Prostate gland (tissue), 2 donors: ENCODE measurements at places on chromosomes 1 and 21.

GRCh38 chr1:204830747-204831146 is 39.9 kb upstream of the NFASC start:
- DNase-seq: no peak

- DNase-seq: no peak
Measured at GRCh38 chr1:53341961-53342707, 14.3 kb upstream of the LRP8 start.

GRCh38 chr1:153951801-153952200 is 5.3 kb upstream of the DENND4B start:
- DNase-seq: no peak

GRCh38 chr21:36325373-36326010 is 5.5 kb downstream of the MORC3 start:
- DNase-seq: no peak

- DNase-seq: no peak
Measured at GRCh38 chr21:31204801-31205200, 139.3 kb downstream of the TIAM1 start.

DNA sequence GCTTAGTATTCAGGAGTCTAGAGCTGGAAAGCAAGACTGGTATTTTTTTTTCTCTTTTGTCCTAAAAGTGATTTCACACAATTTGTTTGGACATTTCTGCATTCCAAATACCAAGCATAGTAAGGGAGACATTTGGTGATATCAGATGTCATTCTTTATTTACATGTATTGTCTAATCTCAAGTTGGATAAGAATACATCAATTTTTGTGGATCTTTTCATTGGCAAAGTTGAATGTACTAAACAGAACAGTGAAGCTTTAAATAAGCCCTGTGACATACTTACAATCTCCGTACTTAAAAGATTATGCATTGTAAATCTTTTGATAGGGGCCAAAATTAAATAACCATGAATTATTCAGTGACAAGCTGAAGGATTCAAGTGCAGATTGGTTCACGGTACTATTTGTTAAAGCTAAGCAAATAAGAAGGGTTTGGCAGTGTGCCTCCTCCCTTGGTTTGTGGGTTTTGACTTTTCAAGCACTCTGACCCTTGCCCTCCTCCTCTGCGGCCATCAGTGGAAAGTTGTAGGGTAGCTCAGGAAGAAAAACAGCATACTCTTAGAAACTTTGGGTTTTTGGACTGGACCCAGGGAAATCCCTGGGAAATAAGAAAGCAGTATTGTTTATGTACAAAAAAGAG is 663.7 kb downstream of the ADGRL2 start:
- no peak for DNase-seq

GRCh38 chr1:167562702-167563101 is 9.1 kb upstream of the CREG1 start:
- DNase-seq: no peak

GRCh38 chr1:28640766-28641165 is 2.1 kb downstream of the TAF12 start:
- DNase-seq: no peak

GRCh38 chr1:229987953-229988352 is 79.1 kb upstream of the GALNT2 start:
- DNase-seq: no peak

- no peak for DNase-seq
Measured at GRCh38 chr1:16628361-16629111, 15.2 kb upstream of the NBPF1 start.

- DNase-seq: no peak
Measured at GRCh38 chr1:95730986-95731385, 497.0 kb downstream of the RWDD3 start.

- DNase-seq: no peak
Measured at GRCh38 chr1:5430911-5431697, 561.1 kb downstream of the NPHP4 start.

GRCh38 chr1:30748098-30748698 is 9.4 kb downstream of the LAPTM5 start:
- DNase-seq: peak; percentile 64

DNA sequence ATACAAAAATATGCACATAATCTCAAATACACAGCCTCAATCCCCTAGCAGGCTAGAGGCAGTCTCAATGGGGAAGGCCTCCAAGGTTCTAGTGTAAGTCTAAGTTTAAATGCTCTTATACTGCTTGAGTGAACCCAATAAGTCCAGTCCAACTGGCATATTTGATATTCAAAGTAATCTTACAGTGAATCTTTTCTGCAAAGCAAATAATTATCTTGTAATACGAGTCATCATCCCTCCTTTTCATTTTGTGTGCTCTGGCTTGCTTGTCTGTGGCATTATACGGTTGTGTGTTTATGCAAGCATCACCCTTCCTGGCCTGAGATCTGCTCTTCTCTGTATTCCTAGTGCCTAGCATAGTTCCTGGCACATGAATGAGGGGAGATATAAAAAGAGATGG is 166.9 kb upstream of the HMGB4 start:
- peak; percentile 24 for DNase-seq

GRCh38 chr1:197485790-197486189 is 217.7 kb downstream of the CRB1 start:
- no peak for DNase-seq

DNA sequence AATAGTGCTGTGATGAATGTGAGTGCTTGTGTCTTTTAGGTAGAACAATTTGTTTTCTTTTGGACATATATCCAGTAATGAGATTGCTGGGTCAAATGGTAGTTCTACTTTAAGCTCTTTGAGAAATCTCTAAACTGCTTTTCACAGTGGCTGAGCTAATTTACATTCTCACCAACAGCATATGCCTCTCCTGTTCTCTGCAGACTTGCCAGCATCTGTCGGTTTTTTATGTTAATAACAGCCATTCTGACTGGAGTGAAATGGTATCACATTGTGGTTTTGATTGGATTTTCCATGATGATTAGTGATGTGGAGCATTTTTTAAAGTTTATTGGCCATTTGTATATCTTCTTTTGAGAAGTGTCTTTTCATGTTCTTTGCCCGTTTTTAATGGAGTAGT is 647.3 kb upstream of the ADAMTS5 start:
- no peak for DNase-seq

- peak; percentile 81 for DNase-seq
Measured at GRCh38 chr1:162206749-162207635, 137.5 kb downstream of the NOS1AP start.

DNA sequence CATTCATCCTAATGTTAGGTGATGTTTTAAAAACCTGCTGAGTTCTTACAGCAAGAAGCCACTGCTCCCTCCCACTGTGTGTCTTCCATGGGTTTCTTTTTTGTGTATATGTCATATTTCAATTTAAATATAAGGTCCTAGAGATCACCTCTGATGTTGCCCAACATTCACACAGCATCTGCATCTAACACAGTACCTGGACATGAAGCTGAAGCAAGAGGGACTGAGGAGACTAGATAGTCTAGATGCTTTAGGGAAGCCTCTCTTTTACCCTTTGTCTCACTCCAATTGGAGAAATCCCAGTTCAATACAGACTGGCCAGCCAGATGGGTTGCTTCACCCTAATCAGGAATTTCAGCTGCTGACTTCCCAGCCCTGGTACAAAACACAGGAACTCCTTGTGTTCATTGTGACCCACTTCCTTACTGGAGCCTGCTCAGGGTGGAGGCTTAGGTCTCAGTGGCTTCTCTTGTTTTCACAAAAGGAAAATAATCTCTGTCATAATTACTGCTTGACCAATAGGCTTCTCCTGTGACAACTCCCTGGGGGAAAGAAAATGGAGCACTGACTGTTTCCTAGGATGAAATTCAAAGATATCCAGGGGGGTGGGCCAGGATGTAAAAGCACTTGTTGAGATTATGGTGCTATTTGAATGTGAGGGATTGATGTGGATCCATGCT is 17.3 kb downstream of the BTG2 start:
- DNase-seq: no peak

- no peak for DNase-seq
Measured at GRCh38 chr1:154837672-154838171, 32.4 kb downstream of the KCNN3 start.

- no peak for DNase-seq
Measured at GRCh38 chr1:45569571-45569961, 14.3 kb upstream of the NASP start.

GRCh38 chr1:182570611-182570970 is 18.5 kb downstream of the RNASEL start:
- no peak for DNase-seq

DNA sequence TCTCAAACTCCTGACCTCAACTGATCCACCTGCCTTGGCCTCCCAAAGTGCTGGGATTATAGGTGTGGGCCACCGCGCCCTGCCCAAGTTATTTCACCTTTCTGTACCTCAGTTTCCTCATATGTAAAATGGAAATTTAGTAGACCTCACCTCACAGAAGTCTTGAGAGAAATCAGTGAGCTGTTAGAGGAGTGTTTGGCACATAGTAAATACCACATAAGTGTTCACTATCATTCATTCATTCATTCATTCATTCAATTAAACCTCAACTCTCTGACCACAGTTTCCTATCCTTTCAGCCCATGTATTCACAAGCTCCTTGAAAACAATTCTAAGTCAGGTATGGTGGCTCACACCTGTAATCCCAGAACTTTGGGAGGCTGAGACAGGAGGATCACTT is 3.8 kb upstream of the FGR start:
- DNase-seq: no peak

GRCh38 chr1:201111156-201111555 is 1.1 kb downstream of the CACNA1S start:
- DNase-seq: no peak
